ENCODE measurements at places on chromosomes 2 and 18. TPM values are rescaled to one million over a fixed set of nuclear protein-coding genes. Genes with fewer than 3 reads are reported as not detected.

The SULT1C2 gene
- not detected for total RNA-seq

The ALPP gene
- total RNA-seq: 0.53 TPM

The RUFY4 gene
- total RNA-seq: 5.1 TPM

The CTAGE1 gene
- total RNA-seq: not detected

The PRKD3 gene
- total RNA-seq: 20.6 TPM

The ANKMY1 gene
- total RNA-seq: 15.4 TPM

The SERPINB3 gene
- not detected for total RNA-seq

The STEAP3 gene
- total RNA-seq: not detected

The MREG gene
- 7.3 TPM for total RNA-seq

The COL4A3 gene
- not detected for total RNA-seq

DNA sequence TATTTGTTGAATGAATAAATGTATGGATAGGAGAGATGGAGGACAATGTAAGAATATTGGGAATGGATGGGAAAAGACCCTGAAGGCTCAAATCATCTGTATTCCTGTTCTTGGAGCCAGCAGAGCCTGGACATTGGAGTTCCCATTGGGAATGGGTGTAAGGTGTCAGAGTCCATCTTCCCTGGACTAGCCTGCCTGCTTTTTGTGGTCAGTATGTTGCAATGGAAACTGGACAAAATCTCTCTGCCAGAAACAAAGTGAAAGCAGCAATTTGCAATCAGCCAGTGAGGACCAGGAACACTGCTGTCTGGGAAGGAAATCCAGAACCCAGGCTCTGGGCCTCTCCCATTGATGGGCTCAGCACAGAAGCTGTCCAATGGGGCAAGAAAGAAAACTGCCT is 83.5 kb upstream of the SKOR2 start:
- no peak for DNase-seq

DNA sequence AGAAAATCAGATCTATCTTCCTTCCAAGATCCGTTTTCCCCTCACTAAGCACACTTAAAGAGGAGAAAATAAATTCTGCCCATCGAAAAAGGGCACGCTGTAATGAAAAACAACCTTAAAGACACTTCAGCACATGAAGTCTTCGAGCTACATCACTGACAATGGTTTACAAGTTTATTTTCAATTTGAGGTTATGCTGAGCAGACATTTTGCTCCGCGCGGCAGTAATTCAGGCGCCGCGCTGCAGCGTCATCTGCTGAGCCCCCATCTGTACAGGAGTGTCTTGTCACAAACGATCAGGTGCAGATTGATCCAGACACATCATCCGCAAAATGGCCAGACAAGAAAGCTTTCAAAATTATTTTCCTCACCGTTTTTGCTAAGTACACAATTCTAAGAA is 341.7 kb downstream of the STK39 start:
- DNase-seq: no peak

GRCh38 chr2:231613331-231613662 is 20.6 kb downstream of the TEX44 start:
- DNase-seq: no peak

DNA sequence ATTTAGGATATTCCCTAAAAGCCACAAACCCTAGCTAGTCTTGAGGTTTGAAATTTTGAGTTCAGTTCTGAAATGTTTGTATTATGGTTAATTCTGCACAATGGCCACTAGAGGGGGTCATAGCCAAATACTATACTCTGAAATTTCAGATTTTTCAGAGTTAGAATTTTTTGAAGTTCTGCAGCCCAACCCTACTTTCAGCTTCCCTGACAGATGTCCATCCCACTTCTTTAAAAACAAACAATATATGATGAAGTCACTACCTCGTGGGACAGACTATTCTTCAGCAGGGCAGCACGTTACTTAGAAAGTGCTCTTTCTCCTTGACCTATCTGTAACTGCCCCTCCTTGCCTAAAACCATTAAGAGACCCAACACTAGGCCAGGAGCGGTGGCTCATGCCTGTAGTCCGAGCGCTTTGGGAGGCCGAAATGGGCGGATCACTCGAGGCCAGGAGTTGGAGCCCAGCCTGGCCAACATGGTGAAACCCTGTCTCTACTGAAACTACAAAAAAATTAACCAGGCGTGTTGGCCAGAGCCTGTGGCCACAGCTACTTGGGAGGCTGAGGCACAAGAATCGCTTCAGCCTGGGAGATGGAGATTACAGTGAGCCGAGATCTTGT is 48.2 kb upstream of the PAPOLG start:
- no peak for DNase-seq

GRCh38 chr18:78406743-78407465 is 572.7 kb upstream of the SALL3 start:
- no peak for DNase-seq

DNA sequence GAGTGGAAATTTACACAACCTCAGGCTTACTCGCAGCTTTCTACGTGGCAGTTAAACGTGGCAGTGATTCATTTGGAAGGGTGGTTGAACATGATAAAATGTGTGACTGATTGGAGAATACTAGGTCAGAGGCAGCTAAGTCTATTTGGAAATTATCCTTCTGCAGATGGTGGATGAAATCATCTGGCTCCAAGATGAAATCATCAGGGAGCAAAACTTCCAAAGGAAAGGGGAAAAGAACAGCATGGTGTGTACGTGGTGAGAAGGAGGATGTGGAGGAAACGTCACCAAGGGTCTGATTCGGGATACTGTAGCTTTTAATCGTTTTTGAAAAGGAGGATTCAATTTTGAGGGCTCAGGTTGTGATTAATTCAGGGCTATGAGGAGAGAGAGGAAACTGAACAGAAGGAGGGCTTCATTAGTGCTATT is 47.9 kb downstream of the COL3A1 start:
- DNase-seq: no peak

DNA sequence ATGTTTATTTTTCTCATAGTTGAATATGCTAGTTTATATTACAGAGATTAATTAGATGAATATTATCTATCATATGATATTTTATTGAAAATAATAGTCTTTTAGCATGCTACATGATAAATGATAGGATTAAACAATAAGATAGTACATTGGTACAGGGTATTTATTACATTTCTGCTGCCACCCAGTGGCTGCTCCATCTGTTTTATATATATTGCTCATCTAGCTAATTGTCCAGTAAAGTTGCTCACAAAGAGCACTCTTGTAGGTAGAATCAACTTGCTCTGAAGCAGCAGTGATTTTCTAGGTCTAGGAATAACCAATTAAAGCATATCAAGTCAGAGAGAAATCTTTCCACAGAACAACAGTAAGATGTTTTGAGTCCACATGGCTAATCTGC is 183.3 kb downstream of the ASXL3 start:
- no peak for DNase-seq

- no peak for DNase-seq
These were observed 129.5 kb upstream of the TMEM200C start for GRCh38 chr18:6024745-6025248.

- no peak for DNase-seq
These were observed 75.5 kb upstream of the ATP5MC3 start for GRCh38 chr2:175256806-175257585.

DNA sequence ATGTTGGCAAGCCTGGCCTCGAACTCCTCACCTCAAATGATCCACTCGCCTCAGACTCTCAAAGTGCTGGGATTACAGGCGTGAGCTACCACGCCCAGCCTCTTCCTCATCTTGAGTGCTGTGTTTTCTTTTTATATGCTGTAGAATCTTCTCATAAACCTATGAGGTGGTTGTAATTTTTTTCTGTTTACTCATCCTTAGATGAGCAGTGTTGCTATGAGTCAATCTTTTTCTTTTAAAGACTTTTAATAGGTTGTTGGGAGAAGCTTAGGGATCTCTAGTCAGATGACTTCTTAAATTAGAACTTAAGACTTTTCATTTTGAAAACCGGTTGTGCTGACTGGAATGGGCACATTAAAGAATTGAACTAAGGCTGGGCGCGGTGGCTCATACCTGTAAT is 8.7 kb upstream of the AAK1 start:
- DNase-seq: no peak

- DNase-seq: no peak
These were observed 13.3 kb upstream of the GALM start for GRCh38 chr2:38652431-38653273.

DNA sequence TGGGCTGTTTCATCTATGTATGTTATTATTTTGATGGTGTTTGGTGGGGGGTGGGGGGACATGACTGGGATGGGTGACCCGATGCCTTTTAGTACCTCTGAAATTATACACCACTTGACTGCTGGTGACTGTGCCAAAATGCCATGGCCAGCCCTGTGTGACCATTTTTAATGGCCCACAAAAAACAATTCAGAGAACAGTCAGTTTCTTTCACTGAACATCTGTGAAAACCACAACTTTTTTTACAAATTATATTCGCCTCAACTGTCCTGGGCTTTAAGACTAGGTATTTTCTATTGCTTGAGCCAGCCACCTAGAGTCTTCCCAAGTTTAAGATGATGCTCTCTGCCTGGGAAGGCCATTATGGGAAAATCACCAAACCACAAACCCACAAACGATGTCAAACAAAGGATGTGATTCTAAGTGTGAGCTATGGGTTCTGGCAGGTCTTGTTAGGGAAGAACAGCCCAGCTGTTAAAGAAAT is 33.9 kb downstream of the FN1 start:
- no peak for DNase-seq

DNA sequence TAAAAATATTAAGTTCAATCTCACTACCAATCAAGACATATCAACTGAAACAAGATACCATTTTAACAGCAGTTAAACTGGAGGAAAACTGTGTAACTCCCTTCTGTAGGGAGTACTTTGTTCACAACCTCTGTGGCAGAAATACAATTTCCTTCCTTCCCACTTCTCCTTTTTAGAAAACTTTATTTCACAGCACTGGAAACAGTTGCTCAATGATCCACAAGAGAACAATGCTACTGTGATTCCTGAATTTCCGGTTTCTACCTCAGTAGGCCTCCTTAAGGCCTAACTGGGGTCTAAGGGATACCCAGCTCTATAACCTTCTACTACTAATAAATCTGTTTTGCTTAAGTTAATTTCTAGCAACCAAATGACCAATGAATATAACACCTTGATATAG is 14.1 kb downstream of the TLK1 start:
- DNase-seq: no peak

GRCh38 chr2:98505971-98506664 is 61.5 kb downstream of the INPP4A start:
- DNase-seq: no peak

DNA sequence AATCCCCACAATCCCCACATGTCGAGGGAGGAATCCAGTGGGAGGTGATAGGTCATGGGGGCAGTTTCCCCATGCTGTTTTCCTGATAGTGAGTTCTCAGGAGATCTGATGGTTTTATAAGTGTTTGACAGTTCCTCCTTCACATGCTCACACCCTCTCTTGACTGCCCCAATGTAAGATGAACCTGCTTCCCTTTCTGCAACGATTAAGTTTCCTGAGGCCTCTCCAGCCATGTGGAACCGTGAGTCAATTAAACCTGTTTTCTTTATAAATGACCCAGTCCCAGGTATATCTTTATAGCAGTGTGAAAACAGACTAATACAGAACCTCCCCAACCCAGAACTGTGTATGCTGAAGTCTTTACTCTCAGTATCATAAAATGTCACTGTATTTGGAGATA is 289.5 kb upstream of the MMADHC start:
- DNase-seq: no peak

DNA sequence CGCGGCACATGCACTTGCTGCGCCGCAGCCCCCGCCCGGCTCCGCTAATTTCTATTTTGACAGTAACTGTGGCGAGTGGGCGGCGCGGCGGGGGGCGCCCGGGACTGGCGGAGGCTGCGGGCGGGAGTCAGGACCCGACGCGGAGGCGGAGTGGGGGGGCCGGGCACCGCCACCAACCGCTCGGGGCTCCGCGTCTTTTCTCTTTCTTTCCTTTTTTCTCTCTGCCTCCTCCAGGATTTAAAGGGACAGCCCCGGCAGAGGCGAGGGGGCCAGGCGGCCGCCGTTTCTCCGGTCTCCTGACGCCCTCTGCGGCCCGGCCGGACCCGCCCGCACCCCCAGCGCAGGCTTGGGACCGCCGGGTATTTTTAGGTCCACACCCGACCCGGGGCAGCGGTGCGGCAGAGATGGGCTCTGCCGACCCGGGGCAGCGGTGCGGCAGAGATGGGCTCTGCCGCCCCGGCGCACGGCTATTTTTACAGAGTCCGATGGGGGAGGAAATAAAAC is 460 bp upstream of the ZBTB7C start:
- peak; percentile 4 for DNase-seq

DNA sequence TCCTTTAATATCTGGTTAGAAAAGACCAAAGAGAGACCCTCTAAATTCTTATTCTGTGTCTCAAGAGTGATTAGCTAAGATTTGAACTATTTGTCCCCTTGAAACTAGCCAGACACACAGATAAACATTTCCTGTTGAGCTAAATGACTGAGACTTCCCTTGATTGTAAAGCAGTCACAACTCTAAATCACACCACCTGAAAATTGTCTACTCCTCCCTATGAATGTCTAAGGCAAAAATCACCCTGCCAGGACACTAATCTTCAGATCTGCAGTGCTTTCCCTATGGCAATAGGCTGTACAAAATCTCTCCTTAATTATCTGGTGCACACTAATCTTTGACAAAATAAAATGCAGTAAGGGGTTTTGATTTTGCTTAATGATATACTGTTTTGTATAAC is 200.5 kb upstream of the GULP1 start:
- DNase-seq: no peak

- DNase-seq: no peak
These were observed 148.8 kb upstream of the PGAP1 start for GRCh38 chr2:197075281-197075680.

GRCh38 chr2:229572507-229573271 is 141.7 kb downstream of the DNER start:
- no peak for DNase-seq

DNA sequence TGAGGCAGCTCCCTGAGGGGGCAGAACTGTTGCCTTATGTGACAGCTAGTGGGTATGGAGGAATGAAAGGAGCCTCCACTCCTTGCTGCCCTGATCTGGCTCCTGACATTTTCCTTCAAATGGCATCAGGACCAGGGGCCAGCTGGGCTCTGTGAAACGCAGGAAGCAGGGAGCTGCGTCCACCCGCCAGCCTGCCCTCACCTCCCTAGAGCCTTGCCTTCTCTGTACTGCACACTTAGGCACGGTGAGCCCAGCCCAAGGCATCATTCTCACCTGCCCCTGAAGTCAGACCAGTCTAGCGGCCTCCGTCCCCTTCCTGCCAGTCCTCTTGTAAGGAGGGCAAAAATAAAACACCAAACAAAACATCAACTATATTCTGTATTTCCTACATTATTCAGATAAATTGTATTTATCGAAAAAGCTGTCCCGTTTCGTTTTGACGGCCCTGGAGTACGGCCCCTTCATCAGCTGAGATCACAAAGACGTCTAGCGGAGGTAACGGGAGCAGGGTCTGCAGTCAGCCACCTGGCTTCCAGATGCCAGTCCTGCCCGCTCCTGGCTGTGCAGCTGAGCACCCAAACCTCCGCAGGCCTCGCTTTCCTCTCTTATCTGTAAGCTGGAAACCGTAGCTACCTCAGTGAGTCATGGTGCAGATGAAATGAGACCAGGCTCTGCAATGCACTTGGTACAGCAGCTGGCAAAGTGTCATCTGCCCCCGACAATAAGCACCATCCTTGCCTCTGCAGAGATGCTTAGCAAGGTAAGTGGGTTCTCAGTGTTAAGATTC is 6.9 kb upstream of the CTDP1 start:
- no peak for DNase-seq

GRCh38 chr18:21550510-21550970 is 50.0 kb downstream of the ESCO1 start:
- DNase-seq: no peak

GRCh38 chr2:219285894-219286425 is 6.8 kb downstream of the DNAJB2 start:
- DNase-seq: no peak

Data from activated naive CD4-positive, alpha-beta T cell treated with anti-CD3 and anti-CD28 coated beads, Interleukin-2, amount 50 U/mL, for 72 hours (primary cell).